ENCODE measurements at places on chromosomes 5 and 9.

- no peak for DNase-seq
These were observed 135.8 kb upstream of the TMEM161B start for GRCh38 chr5:88404405-88404804.

DNA sequence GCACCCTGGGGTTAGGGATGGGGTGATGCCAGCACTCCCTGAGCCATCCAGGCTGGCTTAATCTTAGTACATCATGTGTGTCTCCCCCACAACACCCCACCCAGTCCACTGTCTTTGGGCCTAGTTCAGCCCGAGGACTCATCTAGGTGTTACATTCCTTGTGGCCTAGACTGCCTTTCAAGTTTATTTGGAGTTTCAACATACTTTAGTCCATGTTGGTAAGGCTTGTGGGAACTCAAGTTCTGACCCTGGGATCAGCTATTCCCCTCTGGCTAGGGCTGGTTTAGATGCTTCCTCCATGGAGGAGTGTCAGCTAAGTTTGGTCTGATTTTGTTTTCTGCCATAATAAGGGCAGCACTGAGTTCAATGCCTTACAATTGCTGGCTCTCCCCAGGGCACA is 302.4 kb downstream of the SMARCA2 start:
- DNase-seq: no peak

DNA sequence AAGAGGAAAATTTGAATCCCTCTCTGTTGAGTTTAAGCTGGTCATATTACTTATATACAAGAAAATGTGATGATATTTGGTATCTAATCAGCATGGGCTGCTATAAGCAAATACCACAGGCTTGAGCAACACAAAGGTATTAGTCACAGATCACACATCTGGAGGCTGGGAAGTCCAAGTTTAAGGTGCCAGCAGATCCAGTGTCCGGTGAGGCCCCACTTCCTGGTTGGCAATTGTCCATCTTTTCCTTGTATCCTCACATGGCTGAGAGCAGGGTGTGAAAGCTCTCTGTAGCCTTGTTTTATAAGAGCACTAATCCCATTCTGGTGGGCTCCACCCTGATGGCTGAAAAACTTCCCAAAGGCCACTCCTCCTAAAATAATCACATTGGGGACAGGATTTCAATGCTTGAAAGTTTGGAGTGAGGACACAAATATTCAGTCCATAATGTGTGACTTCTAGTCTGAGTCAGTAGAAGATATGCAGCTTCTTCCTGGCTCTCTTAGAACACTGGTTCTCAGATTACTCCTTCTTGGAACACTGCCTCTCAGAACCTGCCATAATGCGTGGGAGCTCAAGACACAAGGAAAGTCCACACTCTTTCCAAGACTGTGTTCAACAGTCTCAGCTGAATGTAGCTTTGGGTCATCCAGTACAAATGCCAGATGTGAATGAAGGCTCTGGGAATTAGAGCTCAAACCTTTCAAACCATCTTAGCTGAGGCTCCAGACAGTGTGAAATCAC is 124.1 kb downstream of the PRDM9 start:
- no peak for DNase-seq

- DNase-seq: peak; percentile 37
These were observed 115.9 kb downstream of the CDC42SE2 start for GRCh38 chr5:131379723-131380122.

GRCh38 chr5:175478384-175479124 is at the start of gene SFXN1:
Gene SFXN1 (plus strand): TSS chr5:175478560. CDS start chr5:175492104, 13,544 bp downstream.
- DNase-seq: peak; percentile 60

DNA sequence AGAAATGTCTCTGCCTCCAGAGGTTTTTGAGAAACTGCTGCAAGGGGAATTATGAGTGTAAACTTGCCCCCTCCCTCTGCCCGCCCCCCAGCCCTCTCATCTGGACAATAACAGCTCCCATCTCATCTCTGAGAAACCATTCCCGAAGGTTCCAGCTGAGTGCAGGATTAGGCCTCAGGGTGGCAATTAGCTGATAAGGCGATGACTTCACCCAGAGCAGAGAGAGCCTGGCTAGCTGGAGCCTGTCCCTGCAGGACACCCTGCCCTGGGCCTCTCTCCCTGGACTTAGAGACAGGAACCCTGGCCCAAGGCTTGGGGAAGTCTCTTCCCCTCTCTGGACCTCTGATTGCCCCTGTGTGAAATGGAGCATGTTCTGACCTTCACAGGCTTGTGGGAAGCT is 45.7 kb upstream of the HAND1 start:
- DNase-seq: no peak

DNA sequence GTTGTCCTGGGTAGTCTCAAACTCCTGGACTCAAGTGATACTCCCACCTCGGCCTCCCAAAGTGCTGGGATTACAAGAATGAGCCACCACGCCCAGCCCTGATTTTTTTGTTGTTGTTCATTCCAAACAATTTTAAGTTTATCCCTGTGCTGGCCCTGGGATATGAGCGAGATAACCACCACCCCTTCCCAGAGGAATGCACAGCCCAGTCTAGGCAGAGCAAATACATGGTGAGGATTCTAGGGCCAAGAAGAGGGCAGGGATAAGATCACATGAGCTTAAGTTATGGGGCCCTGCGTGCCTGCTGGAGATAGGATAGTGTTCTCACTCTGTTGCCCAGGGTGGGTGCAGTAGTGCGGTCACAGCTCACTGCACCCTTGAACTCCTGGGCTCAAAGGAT is 21.0 kb upstream of the TOR1B start:
- no peak for DNase-seq

GRCh38 chr5:159864885-159865691 is 51.2 kb upstream of the ADRA1B start:
- no peak for DNase-seq

- no peak for DNase-seq
These were observed 127.5 kb upstream of the RETREG1 start for GRCh38 chr5:16744164-16744880.

- no peak for DNase-seq
These were observed 18.8 kb upstream of the CPEB4 start for GRCh38 chr5:173869316-173869715.

- no peak for DNase-seq
These were observed 24.3 kb upstream of the CXCL14 start for GRCh38 chr5:135602882-135603721.

GRCh38 chr5:73137563-73138530 is 17.5 kb downstream of the TMEM171 start:
- DNase-seq: no peak

- peak; percentile 17 for DNase-seq
These were observed 861 bp downstream of the ZFYVE16 start for GRCh38 chr5:80408484-80409366.

DNA sequence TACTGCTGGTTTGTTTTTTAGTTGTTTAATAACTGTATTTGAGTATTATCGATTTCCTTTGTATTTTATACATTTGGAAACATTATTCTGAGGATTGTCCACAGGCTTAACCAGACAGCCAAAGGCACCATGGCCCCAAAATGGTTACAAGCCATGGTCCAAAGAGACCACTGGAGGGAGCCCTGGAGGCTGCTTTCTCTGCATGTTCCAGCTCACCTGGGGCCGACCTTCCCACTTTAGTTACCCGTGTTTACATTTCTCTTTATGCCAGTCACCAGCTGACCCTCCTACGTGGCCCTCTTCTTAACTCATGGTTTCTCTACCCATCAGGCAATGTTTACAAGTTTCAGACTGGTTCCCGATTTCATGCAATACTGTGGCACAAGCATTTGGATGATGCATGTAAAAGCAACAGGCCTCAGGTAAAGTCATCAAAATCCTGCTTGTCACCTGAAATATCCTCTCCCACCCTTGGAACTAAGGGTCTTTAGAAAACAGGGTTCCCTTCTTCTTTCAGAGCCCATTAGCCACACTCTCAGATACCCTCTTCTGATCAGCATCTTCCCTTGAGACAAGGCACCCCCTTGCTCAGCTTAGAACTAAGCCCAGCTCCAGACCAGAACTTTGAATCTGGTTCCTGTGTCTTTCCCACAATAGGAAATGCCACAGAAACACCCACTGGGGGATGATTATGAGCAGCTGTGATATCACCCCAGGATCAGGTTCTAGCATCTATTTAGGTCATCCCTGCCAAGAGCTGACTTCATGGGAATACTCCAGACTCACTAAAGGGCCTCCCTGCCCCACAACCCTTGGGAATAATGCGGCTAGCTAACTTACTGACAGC is 49.9 kb upstream of the GARNL3 start:
- DNase-seq: peak; percentile 40

GRCh38 chr9:14300040-14300439 is 13.9 kb downstream of the NFIB start:
- no peak for DNase-seq

DNA sequence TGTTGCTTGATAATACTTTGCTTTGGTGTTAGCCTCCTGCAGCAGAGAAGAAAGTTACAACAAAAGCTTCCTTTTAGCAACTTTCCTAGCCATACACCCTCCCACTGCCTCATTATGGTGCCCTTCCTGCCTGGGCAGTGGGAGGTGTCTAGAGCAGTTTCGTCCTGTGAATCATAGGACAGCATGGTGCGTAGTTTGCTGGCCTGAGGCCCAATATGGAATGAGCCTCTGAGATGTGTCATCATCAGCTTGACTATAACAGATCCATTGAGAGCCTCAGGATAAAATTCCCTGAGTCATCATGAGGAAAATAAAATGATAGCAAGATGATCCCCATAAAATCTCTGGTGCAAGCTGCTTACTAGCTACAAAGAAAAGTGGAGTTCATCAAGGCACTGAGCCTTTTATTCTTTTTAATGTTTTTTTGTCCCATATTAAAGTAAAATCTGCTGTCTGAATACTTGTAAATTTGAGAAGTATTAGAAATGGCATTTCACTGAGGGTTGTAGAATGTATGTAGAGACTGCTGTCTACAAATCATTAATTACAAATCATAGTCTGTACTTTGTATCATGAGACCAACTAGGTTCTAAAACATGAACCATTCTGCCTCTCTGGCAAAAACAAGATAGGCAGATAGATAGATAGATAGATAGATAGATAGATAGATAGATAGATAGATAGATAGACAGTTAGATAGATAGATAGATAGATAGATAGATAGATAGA is 303.0 kb upstream of the PDE4D start:
- no peak for DNase-seq

- DNase-seq: no peak
These were observed 29.0 kb downstream of the SLC31A2 start for GRCh38 chr9:113179839-113180238.

- no peak for DNase-seq
These were observed 85.1 kb downstream of the AMBP start for GRCh38 chr9:113992994-113993393.

DNA sequence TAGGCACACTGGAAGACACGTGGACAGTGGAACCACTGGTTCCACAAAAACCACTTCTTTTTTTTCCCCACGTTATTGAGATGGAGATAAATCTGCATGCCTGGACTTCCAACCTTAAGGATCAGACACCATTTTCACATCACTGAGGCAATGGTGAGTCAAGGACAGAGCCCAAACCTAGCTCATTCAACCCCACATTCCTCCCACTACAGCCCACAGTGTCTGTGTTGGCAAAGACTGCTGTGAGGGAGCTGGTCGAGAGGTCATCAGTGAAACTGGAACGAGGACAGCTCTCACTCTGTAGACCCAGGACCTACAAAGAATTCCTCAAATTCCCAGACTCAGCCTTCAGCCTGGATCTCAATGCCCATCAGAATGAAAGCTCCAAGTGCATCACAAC is 74.8 kb downstream of the ABCA1 start:
- DNase-seq: no peak

DNA sequence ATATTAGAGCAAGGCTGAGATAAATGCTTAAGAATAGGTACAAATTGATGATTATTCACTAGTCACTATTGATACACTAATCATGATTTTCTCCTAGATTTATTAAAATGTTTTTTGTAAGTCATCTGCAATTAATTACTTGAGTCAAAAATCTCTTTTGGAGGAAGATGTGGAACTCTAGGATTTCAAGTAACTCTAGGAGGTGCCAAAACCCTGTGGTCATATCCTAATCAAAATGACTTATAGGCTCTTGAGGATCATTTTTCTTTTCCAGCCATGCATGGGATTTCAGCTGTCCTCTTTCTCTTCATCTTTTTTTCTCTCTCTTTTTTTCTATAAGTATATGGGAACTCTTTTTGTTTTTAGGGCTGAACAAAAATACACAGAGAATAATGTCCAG is 141.8 kb upstream of the CD180 start:
- no peak for DNase-seq

DNA sequence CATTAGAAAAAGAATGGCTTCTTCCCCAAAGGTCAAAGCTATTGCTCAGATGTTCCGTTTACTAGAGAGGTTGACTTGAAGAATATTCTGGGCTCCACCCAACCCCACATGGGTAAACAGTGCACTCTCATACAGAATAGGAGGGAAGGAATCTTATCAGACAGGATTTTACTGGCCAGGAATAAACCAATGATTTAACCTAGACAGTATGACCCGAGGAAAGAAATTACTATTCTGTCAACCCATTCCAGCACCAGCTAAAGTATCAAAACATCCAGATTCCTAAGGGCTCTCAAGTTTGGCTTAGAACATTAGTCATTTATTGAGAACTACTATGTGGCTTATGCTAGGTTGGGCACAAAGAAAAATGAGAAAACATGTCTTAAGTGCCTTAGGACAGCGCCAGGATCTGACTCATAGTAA is 493.6 kb upstream of the KLF4 start:
- no peak for DNase-seq

DNA sequence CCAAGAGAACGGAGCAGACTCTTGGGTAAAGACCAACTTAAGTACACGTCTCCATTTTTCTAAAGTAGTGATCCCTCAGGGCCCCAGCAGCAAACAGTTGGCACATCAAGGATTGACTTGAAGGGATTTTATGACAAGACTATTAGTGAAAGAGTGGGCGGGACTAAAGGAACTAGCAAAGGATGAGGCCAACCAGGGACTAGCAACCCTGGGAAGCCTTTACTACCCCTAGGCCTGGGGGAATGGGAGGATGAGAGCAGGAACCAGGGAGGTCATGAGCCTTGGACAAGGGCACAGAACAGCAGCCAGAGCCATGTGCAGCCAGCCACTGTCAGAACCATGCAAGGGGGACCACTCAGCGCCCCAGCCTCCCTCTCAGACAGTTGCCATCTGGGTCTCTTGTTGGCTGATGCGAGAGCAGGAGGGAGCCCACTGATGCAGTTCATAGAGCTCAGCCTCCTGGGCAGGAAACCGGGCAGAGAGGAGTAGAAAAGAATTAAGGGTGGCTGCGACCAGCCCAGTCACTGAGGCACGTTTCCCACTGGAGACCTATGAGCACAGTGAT is 28.1 kb downstream of the TGFBI start:
- no peak for DNase-seq

DNA sequence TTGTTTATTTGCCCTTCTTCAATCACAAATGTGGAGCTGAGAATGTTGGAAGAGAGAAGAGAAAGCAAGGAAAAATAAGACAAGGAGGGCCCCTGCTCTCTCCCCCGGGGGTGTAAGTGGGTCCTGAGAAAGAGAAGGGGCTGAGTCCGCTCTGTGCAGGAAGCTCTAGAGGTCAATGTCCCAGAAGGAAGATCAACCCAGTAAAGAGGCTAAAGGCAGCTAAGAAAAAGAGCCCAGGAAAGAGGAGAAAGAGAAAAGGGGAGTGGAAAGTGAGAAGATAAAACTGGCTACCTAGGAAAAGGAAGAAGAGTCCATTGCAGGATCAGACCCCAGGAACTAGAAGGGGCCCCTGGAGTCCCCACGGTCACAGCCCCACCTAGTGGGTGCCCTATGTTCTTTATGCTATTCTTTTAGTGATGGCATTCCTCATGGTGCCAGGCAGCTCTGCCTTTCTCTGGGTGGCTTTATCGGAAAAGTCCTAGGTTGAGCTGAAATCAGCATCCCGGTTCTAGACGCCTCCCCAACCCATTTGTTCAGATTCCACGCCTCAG is 583.4 kb downstream of the ACTL7B start:
- DNase-seq: no peak

All from stimulated activated CD8-positive, alpha-beta memory T cell treated with anti-CD3 and anti-CD28 coated beads, Interleukin-12 subunit alpha, Interleukin-12 subunit beta, amount 100 ng/mL, for 1 hour (primary cell).